Esophagus squamous epithelium (tissue), 5 donors: ENCODE measurements at places on chromosomes 16 and 17.

- peaks cover 6% of the 10 kb centered on the region for H3K36me3 ChIP-seq
- no peaks in the 10 kb centered on the region for H3K27me3 ChIP-seq
- H3K4me3 ChIP-seq = no peak overlapping the region
Observed at GRCh38 chr16:24753437-24753836, 24.0 kb downstream of the TNRC6A start.

- no peak for DNase-seq
- H3K27me3 ChIP-seq = no peaks in the 10 kb centered on the region
- no peak overlapping the region for H3K4me3 ChIP-seq
- H3K4me1 ChIP-seq = peaks cover 20% of the 10 kb centered on the region
- H3K36me3 ChIP-seq = peaks cover 4% of the 10 kb centered on the region
- H3K27ac ChIP-seq = no peak overlapping the region
Observed at GRCh38 chr17:17073581-17074403, 31.5 kb downstream of the MPRIP start.

GRCh38 chr17:78777881-78778280 is 4.2 kb downstream of the CYTH1 start:
- H3K4me3 ChIP-seq = no peak overlapping the region
- H3K27ac ChIP-seq = peak overlapping the region; percentile 50
- H3K27me3 ChIP-seq = no peaks in the 10 kb centered on the region
- DNase-seq = no peak
- no peaks in the 10 kb centered on the region for H3K36me3 ChIP-seq
- H3K4me1 ChIP-seq = peaks cover 32% of the 10 kb centered on the region

DNA sequence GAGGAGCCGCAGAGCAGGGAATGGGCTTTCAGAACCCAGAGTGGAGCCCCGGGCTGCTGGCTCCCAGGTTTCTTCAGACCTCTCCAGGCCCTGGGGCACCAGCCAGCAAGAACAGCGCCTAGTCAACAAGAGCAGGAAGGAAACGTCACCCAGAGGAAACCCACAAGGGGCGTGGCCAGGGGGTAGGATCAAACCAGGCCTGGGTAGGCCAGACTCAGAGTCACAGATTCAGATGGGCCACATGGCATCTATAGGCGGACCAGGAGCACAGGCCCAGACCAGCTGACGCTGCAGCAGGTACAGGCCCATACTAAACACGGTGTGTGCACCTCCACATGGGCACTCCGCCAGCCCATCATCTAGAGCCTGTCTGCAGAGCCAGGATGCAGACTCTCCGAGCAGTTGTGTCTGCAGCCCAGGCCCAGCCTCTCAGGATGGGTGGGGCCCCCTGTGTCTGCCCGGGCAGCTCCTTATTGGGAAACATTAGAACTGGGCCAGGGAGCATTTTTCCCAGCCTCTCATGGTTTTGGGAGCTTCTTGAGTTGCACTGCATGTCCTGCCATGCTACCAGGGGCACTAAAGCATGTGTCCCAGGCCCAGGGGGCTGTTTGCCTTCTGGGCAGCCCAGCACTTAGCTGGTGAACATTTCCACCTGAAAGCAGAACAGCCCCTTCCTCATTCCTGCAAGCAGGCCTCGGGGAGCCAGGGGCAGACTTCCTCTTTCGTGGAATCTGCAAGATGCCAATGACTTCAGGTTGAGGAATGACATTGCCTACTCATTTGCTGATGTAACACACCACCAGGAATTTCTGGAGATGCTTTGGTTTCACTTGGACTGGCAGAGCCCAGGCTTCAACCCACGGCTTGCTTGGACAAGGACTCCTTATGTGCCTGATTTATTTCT is at the start of gene NLRP1:
TSS of gene NLRP1 (minus strand) at position 127 of the 904 bp plus-strand sequence. CDS start 552 bp downstream, outside the sequence.
- DNase-seq = peak; percentile 71
- no peaks in the 10 kb centered on the region for H3K27me3 ChIP-seq
- peaks cover 57% of the 10 kb centered on the region for H3K4me1 ChIP-seq
- H3K4me3 ChIP-seq = peak within 1 kb of the TSS; percentile 49

DNA sequence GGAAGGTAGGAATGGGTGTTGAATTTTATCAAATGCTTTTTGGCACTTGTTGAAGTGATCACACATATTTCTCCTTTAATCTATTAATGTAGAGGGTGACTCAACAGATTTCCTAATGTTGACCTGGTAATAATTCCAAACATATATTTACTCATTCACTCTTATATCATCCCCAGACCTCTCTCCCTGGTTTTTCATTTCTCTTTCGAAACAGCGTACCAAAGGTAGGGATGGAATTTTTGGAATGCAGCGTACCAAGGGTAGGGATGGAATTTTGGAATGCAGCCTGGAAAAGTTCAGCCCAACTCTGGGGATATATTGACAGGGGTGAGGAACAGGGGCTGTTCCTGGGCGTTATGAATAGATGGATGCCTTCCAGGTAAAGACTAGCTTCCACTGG is 7.3 kb downstream of the KIF18B start:
- H3K27ac ChIP-seq = no peak overlapping the region
- no peak for DNase-seq
- H3K4me1 ChIP-seq = peaks cover 14% of the 10 kb centered on the region
- H3K27me3 ChIP-seq = no peaks in the 10 kb centered on the region
- no peak overlapping the region for H3K4me3 ChIP-seq

GRCh38 chr16:57446531-57447185 is 527 bp downstream of the CIAPIN1 start:
- peaks cover 14% of the 10 kb centered on the region for H3K4me1 ChIP-seq
- DNase-seq = no peak
- peak overlapping the region; percentile 92 for H3K27ac ChIP-seq
- H3K4me3 ChIP-seq = peak overlapping the region; percentile 80
- no peaks in the 10 kb centered on the region for H3K27me3 ChIP-seq

DNA sequence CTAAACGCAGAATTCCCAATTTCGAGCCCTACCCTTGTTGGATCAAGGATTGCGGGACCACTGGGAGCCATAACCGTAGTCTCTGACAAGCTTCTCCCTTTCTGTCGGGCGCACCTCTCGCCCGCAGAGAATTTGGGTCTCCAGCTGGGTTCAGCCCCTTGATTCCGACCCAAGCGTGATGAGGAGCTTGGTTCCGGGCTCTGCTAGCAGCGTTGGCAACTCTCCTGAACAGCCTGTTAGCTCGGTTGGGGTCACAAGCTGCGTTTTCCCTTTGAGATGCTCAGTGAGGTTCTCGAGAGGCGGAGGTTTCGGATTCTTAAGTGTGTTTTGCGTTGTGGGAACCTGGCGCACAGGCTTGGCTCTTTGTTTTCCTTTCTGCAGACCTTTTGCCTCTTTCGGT is 655 bp downstream of the ATXN1L start:
- H3K27ac ChIP-seq = peak overlapping the region; percentile 94
- DNase-seq = no peak
- peaks cover 39% of the 10 kb centered on the region for H3K36me3 ChIP-seq
- no peaks in the 10 kb centered on the region for H3K27me3 ChIP-seq

GRCh38 chr16:50673496-50674275 is 7.4 kb downstream of the SNX20 start:
- H3K4me1 ChIP-seq = peaks cover 8% of the 10 kb centered on the region
- H3K27me3 ChIP-seq = no peaks in the 10 kb centered on the region
- no peak for DNase-seq
- no peak overlapping the region for H3K27ac ChIP-seq
- peaks cover 31% of the 10 kb centered on the region for H3K36me3 ChIP-seq

DNA sequence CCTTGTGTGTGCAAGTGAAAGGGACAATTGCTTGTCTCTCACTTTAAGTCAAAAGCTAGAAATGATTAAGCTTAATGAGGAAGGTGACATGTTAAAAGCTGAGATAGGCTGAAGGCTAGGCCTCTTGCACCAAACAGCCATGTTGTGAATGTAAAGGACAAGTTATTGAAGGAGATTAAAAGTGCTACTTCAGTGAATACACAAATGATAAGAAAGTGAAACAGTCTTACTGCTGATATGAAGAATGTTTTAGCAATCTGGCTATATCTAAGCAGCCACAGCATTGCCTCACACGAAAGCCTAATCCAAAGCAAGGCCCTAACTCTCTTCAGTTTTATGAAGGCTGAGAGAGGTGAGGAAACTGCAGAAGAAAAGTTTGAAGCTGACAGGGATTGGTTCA is 71.0 kb downstream of the CDRT15 start:
- H3K4me1 ChIP-seq = no peaks in the 10 kb centered on the region
- H3K4me3 ChIP-seq = no peak overlapping the region
- no peak for DNase-seq
- peaks cover 29% of the 10 kb centered on the region for H3K36me3 ChIP-seq
- no peaks in the 10 kb centered on the region for H3K27me3 ChIP-seq

DNA sequence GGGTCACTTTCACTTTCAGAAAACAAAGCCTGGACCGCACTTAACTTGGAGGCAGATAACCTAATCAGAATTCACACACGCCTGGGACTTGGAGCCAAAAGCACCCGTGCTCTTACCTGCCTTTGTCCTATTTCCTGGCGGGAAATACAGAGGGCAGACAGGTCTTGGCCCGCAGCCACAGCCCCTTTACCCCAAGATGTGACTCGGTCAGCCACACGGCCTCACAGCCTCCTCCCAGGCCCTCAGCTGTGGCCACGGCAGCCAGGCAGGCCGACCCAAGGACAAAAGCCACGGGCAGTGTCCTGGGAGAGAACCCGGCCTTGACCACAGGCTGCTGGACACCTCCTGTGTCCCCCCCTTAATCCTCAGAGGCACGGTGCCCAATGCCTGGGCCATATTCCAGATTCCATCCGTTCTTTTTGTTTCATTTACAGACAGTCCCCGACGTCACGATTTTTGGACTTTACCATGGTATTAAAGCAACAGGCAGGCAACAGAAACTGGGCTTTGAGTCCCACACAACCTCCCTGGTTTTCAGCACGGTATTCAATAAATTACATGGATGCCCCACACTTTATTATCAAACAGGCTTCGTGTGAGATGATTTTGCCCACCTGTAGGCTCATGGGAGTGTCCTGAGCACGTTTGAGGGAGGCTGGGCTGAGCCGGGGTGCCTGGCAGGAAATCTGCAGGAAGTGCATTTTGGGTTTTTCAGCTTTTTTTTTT is 30.1 kb upstream of the GAA start:
- peak overlapping the region; percentile 82 for H3K27ac ChIP-seq
- H3K27me3 ChIP-seq = peaks cover under 1% of the 10 kb centered on the region
- no peak overlapping the region for H3K4me3 ChIP-seq
- H3K36me3 ChIP-seq = no peaks in the 10 kb centered on the region
- H3K4me1 ChIP-seq = peaks cover 43% of the 10 kb centered on the region

DNA sequence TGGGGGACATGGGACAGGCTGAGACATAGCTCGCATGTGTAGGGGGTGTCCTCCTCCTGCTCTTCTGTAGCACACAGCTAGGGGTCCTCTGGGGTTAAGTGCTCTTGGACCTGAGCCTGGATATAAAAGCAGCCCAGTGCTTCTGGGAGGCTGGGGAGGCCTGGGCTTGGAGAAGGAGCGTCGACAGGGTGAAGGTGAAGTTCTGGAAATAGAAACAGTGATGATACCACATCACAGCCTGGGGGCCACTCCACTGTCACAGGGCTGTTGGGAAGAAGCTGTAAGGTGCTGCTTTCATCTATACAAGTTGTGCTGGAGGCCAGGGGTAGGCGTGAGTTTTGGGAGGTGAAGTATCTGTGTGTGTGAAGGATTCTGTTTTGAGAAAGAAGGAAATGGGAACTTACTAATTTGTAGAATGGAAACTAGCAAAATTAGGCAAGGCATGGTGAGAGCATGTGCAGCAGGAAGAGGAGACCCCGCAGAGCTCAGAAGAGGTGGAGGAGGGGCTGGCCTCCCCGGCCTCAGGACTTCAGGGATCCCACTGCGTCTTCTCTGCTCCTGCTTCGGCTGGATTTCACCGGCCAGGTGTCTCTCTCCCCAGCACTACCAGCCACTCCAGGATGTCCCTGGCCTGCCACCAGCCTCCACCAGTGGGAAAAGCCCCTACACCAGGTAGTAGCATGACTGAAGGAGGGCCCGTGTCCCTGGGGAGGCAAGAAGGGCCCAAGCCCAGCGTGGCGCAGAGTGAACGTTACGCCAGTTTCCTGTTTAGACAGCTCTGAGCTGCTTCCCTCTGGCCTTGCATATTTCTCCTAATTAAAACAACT is 19.4 kb downstream of the PLCG2 start:
- no peak overlapping the region for H3K4me3 ChIP-seq
- no peaks in the 10 kb centered on the region for H3K4me1 ChIP-seq
- no peaks in the 10 kb centered on the region for H3K27me3 ChIP-seq
- no peak for DNase-seq
- no peaks in the 10 kb centered on the region for H3K36me3 ChIP-seq
- peak overlapping the region; percentile 35 for H3K27ac ChIP-seq

DNA sequence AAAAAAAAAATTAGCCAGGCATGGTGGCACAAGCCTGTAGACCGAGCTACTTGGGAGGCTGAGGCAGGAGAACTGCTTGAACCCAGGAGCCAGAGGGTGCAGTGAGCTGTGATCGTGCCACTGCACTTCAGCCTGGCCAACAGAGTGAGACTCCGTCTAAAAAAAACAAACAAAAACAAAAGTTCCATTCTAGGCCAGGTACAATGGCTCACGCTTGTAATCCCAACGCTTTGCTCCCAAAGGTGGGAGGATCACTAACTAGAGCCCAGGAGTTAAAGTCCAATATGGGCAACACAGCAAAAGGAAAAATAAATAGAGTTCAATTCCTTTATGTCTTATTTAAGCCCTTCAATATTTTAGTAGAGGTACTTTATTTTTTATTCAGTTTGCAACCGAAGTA is 47.5 kb downstream of the CNOT1 start:
- H3K36me3 ChIP-seq = peaks cover 98% of the 10 kb centered on the region
- peaks cover 16% of the 10 kb centered on the region for H3K4me1 ChIP-seq
- no peak overlapping the region for H3K27ac ChIP-seq
- no peaks in the 10 kb centered on the region for H3K27me3 ChIP-seq
- no peak for DNase-seq

GRCh38 chr17:56824503-56824902 is 9.2 kb downstream of the C17orf67 start:
- H3K4me3 ChIP-seq = no peak overlapping the region
- no peaks in the 10 kb centered on the region for H3K36me3 ChIP-seq
- no peak overlapping the region for H3K27ac ChIP-seq
- no peaks in the 10 kb centered on the region for H3K27me3 ChIP-seq

DNA sequence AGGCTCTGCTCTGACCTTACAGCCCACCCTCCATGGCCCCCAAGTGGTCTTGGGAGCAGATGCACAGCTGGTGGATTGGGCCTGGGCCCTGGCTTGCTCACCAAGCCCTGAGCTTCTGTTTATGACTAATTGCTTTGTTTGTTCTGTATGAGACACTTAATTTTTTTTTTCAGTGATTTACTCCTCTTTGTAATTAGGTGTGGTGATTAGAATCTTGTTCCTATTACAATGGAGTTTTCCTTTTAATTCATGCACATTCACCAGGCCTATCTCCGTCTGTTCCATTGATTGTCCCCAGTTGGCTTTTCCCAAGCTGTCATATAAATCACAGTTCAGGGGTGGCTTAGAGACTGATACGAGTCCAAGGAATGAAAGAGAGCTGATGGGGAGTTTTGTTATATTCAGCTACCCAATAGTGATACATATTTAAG is 242.3 kb downstream of the CCDC182 start:
- no peaks in the 10 kb centered on the region for H3K36me3 ChIP-seq
- H3K27ac ChIP-seq = no peak overlapping the region
- H3K4me1 ChIP-seq = peaks cover 6% of the 10 kb centered on the region
- no peak for DNase-seq
- H3K4me3 ChIP-seq = no peak overlapping the region
